ENCODE measurements at places on chromosomes 7 and 10.

DNA sequence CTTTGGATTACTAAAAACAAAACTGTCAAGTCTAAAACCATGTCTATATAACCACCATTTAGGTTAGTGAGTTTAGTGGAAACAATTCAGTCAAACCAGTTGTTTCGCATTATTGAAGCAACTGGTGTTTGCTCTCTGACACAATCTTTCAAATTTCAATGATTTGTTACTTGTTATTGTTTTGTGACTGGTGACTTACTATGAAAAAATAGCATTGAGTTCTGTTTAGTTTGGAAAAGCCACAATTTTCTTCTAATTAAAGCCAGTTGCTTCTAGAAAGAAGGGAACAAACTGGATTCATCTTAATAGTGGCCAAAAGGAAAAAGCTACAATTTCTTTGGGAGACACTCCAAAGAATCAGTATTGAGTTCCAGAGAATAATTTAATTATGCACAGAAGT is 30.4 kb downstream of the LAMB4 start:
- DNase-seq = no peak

DNA sequence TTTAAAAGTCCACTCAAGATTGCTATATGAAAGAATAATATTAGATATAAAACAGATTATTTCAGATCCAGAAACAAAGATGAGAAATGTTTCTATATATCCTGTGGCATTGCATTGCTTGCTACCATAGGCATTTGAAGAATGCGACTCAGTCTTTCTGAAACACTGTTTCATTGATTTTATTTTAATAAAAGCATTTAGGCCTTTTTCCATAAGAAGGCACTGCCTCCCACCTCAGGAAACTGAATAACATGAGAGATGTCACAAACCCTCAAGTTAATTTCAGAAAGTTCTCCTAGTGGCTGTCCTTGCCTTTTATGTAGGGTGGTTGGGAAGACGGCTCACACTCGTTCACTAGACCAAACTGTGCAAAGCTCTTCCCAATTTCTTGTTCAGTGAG is 23.3 kb downstream of the PRPS1L1 start:
- no peak for DNase-seq

DNA sequence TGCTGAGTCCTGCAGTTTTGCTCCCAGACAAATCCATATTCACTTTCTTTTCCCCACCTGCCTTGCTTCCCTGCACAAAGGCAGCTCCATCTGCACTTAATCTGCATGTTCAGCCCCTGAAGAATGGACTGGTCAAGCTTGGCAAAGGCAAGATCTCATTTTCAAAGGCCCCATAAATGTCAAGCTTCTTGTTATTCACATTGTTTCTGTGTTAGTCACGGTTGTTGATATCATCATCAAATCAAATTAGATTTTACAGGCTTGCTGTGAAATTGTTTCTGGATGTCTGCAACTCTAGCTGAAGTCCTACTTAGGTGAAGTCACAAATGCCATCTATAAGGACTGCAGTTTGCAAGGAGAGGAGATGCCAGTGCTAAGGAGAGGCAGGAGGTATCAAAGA is 91.0 kb downstream of the GPAM start:
- no peak for DNase-seq

GRCh38 chr10:62081341-62082270 is 180.1 kb downstream of the ARID5B start:
- DNase-seq = no peak

GRCh38 chr7:91240376-91240941 is 23.8 kb upstream of the FZD1 start:
- no peak for DNase-seq

DNA sequence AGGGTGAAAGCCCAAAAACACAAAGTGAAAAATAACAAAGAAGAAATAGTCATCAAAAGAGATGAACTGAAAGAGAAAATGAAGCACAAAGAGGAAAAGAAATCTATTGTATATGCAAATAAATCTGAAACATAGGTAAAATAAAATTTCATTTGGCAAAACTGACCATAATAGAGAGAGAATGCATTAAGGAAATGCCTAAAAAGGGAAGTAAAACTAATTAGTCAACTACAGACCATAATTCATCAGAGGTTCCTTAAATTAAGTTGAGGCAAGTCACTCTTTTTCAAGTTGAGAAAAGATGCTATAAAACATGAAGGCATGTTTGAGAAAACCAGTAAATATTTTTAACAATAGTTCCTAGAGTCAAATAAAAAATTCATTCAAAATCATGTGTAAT is 233.3 kb downstream of the LRRN3 start:
- DNase-seq = no peak

GRCh38 chr10:32055478-32056135 is 618 bp downstream of the KIF5B start:
- DNase-seq = peak; percentile 76

DNA sequence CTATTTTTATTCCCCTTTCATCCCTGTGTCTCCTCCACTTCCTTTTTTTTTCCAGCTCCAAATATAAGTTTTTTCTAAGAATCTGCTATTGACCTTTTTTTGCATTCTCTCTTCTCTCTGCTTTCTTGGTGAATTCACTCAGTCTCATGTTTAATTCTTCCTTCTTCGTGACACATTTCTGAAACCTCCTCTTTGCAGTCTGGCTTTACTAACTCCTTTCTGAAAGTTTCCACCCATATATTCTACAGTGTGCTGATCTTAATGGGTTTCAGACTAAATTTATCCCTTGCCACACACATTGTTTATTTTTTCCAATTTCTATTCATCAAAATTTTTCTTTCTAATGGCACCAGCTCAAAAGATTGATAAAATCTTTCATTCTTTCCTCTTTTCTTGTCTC is 47.8 kb upstream of the CALD1 start:
- DNase-seq = no peak

DNA sequence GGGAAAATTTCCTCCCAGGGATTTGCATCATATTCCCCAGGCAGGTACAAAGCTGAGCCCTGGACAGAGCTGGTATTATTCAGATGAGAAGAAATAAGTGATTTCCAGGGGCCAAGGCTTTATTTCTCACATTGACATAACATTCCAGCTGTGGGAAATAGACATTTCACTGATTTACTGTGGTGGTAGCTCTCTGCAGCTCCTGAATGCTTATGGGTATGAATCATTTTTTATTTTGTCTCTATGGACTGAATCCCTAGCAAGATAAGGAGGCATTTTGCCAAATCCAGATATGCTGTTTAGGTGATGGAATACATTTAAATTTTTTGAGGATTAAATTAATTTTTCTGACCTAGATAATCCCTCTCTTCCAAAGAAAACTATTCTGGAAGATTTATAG is 97.9 kb downstream of the MTPN start:
- DNase-seq = no peak

GRCh38 chr10:122995936-122996335 is 12.7 kb downstream of the IKZF5 start:
- no peak for DNase-seq

GRCh38 chr7:116674508-116675173 is 2.6 kb downstream of the MET start:
- DNase-seq = no peak

- DNase-seq = no peak
Observed at GRCh38 chr10:61313460-61313859, 139.7 kb downstream of the TMEM26 start.

DNA sequence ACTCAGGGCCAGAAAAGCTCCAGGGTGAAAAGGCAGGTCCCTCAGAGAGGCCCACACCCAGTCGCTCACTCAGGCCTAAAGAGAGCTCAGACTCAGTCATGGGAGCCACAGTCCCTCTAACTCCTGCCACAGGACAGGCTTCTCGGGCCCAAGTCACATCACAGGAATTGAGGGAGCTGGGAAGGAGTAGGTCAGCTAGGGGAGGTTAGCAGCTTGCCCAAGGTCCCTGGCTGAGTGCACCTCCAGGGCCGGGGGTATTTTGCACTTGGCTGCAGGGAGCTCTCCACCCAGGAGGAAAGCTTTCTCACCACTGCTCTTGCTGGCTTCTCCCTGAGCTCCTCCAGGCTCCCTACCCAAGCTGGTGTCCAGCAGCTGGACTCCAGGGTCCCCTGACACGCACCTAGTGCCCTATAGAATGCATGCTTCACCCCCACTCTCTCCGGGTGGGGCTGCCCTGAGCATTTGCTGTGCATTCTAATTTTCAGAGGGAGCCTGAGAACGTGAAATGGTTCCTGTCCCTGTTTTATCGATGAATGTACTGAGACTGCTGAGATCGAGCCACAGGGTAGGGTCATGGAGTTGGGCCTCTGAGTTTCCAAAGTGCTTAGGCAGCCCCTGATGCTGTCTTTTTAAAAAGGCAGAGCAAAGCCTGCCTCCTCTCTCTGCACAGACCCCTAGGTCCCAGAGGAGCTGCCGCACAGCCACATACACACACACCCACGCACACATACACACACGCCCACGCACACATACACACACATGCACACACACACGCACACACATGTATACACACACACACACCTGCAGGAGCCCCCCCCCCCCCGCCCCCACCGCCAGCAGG is 37.9 kb upstream of the RET start:
- DNase-seq = peak; percentile 21

DNA sequence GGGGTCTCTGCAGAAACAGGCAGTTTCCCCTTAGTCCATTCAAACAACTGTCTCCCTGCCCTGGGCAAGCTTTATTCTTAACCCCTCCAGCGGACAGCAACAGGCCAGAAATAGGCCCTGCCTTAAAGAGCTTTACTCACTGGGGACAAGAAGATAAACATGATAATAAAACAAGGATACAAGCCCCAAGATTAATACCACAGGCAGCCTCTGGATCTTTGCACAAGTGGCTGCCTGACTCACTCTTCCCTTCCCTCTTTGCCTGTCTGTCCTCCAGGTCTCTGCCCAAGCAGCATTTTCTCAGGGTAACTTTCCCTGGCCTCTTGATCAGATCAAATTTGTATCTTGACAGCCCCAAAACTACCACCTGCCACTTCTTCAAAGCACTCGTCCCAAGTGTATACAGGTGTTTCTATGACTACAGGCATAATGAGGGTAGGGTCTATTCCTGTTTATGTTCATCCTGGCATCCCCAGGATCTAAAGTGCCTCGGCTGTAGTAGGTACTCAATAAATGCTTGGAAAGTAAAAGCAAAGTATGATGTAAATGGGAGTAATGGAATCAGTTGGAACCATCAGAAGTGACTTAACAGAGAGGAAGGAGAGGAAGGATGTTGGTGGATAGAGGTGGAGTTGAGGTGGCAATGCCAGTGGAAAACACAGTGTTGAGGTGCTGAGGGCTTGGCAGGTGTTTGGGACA is 7.0 kb upstream of the CAMK2G start:
- DNase-seq = no peak

DNA sequence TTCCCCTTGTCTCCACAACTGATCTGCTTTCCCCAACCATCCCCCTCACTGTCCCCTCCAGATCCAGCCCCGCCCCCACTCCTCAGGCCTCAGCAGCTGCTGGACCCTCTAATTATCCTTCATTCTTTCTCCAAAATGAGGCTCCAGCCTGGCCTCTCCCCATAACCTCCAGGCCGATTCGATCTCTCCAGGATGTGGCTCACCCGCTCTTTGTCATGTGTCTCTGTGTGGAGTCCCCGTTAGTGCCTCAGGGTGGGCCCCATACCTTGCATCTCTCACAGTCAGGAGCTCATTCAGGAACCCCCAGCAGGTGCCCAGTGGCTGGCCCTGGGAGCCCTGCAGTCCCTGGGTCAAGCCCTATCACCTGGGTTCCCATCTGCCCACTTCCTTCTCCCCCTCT is 1.3 kb downstream of the PILRA start:
- no peak for DNase-seq

DNA sequence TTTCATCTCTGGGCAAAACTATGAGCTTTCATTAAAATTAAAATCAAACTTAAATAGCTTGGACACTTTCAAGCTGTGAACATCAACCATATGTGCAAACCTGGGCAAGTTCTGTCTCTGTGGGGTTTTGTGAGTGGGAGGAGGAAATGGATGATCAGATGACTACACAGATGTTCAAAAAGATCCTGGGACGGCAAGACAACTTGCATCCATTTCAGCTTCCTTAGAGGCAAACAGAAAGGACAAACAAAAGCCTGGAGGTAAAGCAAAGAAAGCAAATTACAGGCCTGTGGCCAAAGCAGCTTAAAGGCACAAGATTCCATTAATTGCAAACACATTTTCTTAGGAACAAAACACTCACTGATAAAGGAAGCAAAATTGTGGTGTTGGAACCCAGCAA is 222.2 kb downstream of the NEBL start:
- no peak for DNase-seq

- no peak for DNase-seq
Observed at GRCh38 chr10:60711496-60711895, 66.8 kb upstream of the CDK1 start.

GRCh38 chr10:106920538-106920937 is 244.0 kb downstream of the SORCS1 start:
- DNase-seq = no peak

GRCh38 chr10:13448216-13448615 is 80.6 kb downstream of the BEND7 start:
- DNase-seq = no peak

- peak; percentile 81 for DNase-seq
Observed at GRCh38 chr7:155796381-155797261, 15.6 kb downstream of the SHH start.

- DNase-seq = no peak
Observed at GRCh38 chr7:66088861-66089838, 13.5 kb downstream of the ASL start.

- DNase-seq = no peak
Observed at GRCh38 chr7:1080252-1080920, 7.5 kb upstream of the GPER1 start.

DNA sequence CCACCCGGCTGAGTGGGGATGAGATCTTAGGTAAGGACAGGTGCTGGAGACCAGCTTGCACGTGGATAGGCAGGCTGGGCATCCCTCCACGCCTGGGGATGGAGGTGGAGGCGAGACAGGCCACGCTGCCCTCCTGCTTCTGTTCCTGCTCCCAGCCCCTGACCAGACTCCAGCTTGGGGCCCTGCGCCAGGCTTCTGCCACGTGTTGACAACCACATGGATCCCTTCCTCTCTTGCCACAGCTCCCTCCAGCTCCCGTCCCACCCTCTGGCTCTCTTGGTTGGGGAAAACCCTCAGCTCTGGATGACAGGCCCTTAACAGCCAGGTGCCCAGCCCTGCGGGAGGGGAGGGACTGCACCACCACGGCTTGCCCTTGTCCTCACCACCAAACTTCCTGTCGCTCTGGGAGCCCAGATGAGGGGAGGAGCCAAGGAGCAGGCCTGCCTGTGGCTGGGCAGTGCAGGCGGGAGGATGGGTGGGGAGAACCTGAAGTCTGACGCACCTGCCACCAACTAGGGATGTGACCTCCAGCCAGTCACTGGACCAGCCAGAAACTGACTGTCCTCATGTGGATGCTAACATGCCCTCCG is 36.0 kb downstream of the KCNH2 start:
- no peak for DNase-seq

DNA sequence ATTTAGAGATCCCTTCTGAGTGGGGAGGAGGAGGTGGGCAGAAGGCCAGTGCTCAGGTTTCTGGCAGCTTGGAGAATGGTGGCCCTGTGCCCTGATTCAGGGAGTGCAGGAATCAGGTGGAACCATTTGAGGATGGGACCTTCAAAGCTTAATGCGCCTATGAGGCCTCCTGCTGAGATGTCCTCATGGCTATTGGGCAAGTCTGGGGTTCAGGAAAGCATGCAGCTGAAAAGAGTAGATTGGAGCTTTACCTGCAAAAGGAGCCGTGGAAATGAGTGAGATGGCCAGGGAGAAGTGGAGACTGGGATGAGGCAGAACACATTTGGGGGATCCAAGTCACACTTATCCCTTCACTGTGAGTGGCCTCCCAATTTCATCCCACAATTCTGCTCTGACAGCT is 6.1 kb downstream of the FFAR4 start:
- no peak for DNase-seq

GRCh38 chr7:156095908-156096539 is 283.8 kb upstream of the SHH start:
- DNase-seq = no peak

Measured in liver (tissue), 10 donors.